ENCODE measurements at places on chromosomes 16 and 17.
A peak's percentile ranks its signal among the peaks of the same experiment; 100 is the strongest.

DNA sequence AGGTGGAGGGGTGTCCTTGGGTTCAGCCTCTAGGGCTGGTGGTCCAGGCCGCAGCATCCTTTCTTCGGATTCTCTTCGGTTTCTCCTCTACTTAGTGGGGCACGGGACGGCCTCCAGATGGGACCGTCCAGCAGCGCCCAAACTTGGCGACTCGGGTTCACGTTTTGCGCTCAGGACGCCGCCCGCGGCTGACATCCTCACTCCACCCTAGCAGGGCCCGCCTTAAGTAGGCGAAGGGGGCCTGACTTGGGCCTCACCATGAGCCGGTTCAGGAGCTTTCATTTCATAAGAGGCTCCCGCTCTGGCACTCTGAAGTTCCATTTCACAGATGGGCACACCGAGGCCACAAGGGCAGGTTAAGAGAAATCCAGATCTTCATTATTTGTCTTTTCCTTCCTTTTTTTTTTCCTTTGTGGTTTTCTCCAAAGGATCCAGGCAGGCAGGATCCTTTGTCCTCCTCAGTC, 141.2 kb downstream of the SEC14L1 start:
- no peak for DNase-seq

GRCh38 chr16:50441486-50442157, 72.8 kb upstream of the BRD7 start:
- DNase-seq = no peak

- DNase-seq = no peak
Observed at GRCh38 chr16:75621170-75621477, 2.0 kb downstream of the ADAT1 start.

DNA sequence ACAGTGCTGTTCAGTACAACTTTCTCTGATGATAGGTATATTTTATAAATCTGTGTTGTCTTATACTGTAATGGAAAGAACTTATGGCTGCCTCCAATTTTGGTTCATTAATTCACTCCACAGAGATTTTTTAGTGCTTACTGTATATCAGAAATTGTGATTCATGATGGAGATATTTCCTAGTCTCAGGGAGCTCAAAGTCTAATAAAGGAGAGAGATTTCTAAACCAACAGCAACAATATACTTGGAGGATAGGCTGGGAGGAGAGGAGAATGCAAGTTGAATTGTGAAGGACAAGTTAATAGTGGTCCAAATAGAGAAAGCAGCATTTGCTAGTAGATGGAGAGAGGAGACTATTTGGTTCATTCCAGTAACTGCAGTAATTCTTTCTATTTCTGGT, 63.5 kb downstream of the TANC2 start:
- no peak for DNase-seq

DNA sequence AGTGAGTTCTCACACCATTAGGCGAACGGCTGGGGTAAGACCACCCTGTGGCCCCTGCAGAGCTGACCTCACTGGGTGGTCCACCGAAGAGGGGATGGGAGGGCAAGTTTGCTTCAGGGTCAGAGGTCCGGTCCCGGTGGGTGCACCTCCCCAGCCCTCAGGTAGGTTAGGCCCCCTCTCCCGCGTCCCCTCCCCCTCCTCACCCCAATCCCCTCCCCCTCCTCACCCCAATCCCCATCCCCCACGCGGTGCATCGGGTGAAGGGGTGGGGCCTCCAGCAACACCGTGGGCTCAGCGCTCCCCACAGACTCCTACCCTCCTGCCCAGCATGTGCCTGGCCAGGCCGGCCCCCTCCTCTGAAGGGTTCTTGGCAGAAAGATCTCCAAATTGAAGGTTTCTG, 13.4 kb downstream of the MCRIP1 start:
- DNase-seq = no peak

- no peak for DNase-seq
Observed at GRCh38 chr17:260944-261343, 79.5 kb upstream of the DOC2B start.

- DNase-seq = peak; percentile 70
Observed at GRCh38 chr17:78313735-78314648, 45.9 kb downstream of the SOCS3 start.

Measured in central memory CD4-positive, alpha-beta T cell (primary cell).